ENCODE measurements at places on chromosomes 12 and 14.

DNA sequence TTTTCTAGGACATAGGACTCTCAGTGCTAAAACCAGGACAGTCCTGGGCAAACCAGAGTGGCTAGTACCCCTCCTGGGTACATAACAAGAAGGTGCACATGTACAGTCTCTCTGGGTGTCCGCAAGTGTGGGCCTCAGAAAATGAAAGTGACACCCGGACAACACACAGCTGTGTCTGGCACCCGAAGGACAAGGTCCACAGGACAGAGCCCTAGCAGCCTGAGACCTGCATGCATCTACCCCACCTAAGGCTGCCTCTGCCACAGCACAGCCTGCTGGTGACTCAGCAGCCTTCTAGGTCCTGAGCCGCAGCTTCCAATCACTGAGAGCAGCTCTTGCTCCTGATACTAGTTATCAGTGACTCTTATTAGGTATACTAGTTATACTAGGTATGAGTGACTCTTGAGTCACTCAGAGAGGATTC, 784.1 kb upstream of the TBX3 start:
- no peak for DNase-seq

GRCh38 chr12:99960311-99960710, 24.4 kb downstream of the ANKS1B start:
- no peak for DNase-seq

GRCh38 chr12:127054531-127054930, 1212.4 kb upstream of the TMEM132C start:
- no peak for DNase-seq

GRCh38 chr12:46585854-46586621, 213.5 kb upstream of the SLC38A2 start:
- no peak for DNase-seq

DNA sequence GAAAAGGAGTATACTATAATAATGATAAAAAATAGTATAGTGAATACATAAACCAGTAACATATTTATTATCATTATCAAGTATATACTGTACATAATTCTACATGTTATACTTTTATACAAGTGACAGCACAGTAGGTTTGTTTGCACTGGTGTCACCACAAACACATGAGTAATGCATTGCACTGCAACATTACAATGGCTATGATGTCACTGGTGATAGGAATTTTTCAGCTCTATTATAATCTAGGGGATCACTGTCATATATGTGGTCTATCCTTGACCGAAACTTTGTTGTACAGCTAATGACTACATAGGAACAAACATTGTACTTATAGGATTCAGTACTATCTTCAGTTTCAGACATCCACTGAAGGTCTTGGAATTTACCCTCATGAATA, 165.8 kb upstream of the SYT1 start:
- DNase-seq, result no peak

- no peak for DNase-seq
These were observed 14.4 kb downstream of the NIN start for GRCh38 chr14:50816395-50817047.

DNA sequence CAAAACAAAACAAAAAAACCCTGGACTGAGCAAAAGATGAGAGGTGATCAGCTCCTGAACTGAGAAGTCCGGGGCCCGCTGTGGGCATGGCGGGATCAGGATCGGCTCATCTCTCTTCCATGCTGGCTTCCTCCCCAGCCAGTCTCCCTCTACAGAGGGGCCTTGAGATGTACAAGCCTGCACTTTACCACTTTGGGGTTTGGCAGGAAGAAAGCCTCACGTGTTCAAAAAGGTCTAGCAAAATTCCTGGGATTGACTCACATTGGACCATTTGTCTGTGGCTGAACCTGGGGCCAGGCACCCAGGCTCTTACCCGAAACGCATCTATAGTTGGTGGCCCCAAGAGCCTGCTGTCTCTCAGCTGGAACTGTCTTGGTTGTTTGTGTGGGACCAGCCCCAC, 89.0 kb downstream of the SLC24A4 start:
- DNase-seq, result no peak

DNA sequence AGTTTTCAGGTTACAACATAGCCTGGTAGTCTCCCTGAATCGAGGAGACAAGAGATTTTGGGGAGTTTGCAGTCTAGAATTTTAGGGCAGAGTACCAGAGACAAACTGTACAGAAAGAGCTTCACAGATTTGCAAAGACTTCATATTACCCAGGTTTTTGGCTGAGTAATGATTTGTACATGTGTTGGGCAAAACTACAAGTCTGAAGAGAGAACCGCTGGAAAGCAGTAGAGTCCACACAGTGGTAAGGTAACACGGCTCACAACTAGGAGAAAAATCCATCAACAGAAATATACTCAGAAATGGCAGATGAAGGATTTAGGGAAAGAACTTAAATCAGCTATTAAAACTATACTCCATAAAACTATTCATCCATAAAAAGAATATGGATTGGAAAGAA, 25.7 kb downstream of the FBXO33 start:
- no peak for DNase-seq

DNA sequence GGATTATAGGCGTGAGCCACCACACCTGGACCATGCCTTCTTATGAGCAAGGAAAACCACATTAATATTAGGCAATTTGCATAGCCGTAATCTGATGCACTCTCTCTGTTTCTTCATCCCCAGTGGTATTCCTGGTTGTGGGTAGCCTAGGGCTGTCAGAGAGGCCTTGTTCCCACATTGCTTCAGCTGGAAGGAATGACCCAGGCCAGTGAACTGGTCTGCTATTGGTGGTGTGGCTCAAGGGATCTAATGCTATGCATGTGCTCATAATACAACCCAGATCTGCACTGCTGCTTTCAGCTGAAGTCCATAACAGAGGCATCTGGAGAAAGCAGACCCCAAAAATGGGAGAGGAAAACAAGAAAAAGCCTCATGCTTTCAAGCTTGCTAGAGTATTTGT, 33.1 kb upstream of the G2E3 start:
- no peak for DNase-seq

DNA sequence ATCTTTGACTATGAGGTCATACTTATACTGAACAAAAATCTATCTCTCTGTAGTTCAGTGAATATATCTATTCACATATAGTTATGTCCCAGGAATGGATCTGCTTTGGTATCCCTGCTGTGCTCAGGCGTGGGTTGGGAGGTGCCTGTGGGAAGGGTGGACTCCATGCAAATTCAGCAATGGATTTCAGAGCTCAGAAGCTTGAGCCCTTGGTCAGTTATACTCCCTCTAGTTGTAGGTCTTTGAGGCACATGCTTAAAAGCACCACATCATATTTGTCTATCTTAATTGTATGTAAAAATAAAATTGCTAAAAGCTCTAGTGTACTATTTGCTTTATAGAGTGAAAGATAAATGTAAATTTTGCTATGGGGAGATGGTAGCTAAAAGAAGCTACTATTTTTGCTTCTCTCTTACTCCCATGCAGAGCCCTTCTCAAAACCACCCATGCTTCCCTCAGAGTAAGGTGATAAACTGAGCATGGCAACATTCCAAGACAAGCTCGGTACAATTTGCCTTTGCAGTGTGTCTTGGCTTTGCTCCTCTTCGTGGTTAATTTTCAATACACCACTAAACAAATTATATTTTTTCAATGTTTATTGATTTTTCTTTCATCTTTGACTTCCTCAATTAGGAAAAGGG, 54.9 kb downstream of the SLC16A7 start:
- no peak for DNase-seq

DNA sequence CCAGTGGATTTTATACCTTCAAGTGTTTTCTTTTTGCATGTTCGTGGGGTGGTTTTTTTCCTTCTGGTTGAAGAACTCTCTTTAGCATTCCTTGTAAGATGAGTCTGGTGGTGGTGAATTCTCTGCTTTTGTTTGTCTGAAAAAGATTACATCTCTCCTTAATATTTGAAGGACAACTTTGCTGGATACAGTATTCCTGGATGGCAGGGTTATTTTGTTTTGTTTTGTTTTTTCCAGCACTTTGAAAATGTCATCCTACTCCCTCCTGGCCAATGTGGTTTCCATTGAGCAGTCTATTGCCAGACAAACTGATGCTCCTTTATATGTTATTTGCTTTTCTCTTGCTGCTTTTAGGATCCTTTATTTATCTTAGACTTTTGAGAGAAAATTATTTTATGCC, 43.2 kb upstream of the ZFP36L1 start:
- no peak for DNase-seq

GRCh38 chr12:66548338-66549049, 130.4 kb downstream of the GRIP1 start:
- DNase-seq, result no peak

DNA sequence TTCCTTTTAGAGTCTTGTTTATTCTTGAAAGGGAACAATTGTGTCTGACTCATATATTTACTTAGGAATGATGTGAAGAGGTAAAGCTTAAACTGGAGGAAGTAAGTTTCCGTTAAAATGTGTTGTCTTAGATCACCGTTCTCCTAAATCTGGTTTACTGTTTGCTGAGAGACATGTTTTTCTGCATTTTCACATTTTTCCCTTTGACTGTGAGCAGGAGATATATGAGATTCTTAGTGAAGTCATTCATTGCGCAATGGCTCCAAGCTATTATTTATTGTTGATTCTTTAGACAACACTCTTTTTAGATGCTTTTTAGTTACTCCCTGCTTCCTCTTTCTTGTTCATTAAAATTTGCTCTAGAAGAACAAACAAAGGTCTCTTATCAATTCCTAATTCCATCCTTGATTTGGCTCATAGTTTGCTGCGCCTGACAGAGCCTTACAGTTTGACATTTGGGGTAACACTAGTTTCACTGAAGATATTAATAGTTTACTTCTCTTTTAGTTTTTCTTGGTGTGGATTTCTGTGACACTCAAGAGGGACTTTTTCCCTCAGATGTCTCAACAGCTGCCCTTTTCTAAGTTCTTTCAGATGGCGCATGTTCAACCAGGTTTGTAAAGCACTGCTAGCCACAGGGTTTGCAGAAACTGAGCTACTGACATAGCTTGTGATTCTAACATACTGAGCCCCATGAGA, 11.4 kb downstream of the CLECL1 start:
- DNase-seq, result no peak

DNA sequence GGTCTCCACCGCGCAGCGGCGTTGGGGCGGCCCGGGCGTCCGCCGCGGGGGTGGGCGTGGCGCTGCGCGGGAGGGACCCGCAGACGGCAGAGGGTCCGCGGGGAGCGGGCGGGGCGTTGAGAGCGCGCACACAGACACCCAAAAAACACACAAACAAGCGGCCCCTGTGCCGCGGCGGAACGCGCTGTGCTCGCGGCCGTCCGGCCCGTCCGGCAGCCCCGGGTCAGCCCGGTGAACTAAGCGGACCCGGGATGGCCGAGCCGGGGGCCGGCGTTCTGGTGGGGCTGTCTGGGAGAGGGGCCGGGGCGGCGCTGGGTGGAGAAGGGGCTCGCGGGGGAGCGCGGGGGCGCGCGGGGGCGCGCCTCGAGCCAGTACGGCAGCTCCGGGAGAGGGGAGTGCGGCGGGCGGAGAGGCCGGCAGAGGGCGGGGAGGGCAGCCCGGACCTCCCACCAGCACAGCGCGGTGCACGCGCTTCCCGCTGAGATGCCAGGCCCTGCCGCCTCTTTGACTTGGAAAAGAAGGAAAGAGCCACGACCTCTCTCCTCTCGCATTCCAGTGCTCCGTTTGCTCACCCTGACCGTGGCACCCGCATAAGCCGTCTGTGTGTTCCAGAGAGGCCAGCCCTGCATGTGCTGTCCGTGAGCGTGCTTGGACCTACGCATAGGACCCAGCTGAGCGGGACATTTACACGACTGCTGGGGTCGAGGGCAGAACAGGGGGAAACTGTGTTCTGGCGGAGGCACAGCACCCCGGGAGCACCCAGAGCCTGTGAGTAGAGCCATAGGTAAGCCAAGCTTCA, 10.3 kb downstream of the SLC6A12 start:
- no peak for DNase-seq

- no peak for DNase-seq
These were observed 83.7 kb downstream of the SSPN start for GRCh38 chr12:26279091-26279490.

- DNase-seq, result no peak
These were observed 21.5 kb downstream of the RIN3 start for GRCh38 chr14:92534932-92535643.

GRCh38 chr12:54352891-54353874, 11.1 kb downstream of the GPR84 start:
- DNase-seq, result peak; percentile 33

DNA sequence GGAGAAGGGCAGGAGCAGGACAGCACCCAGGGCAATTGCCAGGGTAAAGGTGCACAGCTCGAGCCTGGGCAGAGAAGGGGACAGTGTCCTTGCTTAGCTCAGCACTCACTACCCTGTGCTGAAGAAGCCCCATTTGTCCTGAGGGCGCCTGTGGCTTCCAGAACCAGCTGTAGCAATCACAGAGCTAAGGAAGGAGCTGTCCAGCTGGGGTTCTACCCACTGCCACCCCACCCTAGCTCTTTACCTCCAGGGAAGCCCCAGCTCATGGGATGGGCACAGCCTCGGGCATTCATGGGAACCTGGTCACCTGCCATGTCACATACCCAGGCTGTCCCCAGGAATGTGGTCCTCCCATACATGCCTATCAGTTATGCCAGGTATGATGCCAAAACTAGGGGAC, 5.8 kb downstream of the LMBR1L start:
- DNase-seq, result no peak

DNA sequence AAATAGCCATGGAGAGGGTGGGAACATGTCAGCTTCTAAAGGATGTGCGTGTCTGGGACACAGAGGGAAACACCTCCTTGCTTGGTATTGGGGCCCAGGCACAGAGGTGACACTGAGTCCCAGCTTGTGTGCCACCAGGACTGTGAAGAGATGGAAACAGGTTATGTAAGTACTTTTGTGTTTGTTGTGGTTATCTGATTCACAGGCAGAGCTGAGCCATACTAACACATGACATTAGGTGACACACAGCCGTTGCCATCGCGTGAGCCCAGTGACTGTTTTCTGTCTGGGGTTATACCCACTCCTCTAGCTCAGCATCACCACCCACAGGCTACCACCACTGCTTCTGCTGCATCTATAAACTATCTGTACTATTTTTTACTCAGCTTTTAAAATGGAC, 12.1 kb upstream of the FLVCR2 start:
- no peak for DNase-seq

- no peak for DNase-seq
These were observed 3.2 kb downstream of the MLXIP start for GRCh38 chr12:122081697-122082221.

GRCh38 chr12:106645074-106645421, 62.2 kb downstream of the RFX4 start:
- DNase-seq, result peak; percentile 70

DNA sequence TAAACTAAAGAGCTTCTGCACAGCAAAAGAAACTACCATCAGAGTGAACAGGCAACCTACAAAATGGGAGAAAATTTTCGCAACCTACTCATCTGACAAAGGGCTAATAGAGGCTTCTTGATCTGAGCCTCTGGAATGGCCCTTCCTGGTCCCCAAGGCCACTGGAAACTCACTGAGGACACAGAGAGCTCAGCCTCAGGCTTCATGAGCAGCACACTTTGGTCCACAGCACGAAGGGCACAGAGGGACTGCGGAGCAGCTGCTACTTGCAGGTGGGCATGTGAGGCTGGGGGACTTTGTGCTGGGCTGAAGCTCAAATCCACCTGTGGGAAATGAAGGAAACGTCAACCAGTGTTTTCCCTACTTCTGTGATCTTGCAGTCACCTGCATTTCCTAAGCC, 27.4 kb downstream of the PZP start:
- no peak for DNase-seq

Measured in occipital lobe (tissue), 3 donors.